Calu3 (cell line): ENCODE measurements at places on chromosomes 1 and 21.

DNA sequence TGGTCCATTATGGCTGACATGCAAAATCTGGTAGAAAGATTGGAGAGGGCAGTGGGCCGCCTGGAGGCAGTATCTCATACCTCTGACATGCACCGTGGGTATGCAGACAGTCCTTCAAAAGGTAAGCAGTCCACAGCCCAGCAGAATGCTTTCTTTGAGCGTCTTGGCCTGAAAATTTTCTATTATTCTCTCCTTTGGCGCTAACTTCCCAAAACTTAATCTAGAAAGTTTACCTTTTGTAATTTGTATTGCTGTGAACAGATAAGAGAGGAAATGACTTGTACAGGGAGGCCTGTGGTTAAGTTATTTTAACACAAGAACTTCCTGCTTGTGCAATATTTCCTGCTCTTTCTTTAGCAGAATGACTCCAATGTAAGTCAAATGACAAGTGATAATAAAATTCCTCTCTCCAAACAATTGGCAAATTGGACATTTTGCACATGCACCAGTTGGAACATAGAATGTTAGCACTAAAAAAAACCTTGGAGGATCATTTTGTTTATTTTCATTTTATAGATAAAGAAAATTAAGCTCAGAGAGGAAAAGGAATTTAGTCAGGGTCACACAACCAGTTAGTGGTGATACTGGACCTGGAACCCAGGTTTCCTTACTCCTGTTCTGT lies 18.9 kb downstream of the CAP1 start:
- peak; percentile 5 for DNase-seq

- DNase-seq, result no peak
Measured at GRCh38 chr21:27257226-27257625, 290.3 kb upstream of the ADAMTS5 start.

DNA sequence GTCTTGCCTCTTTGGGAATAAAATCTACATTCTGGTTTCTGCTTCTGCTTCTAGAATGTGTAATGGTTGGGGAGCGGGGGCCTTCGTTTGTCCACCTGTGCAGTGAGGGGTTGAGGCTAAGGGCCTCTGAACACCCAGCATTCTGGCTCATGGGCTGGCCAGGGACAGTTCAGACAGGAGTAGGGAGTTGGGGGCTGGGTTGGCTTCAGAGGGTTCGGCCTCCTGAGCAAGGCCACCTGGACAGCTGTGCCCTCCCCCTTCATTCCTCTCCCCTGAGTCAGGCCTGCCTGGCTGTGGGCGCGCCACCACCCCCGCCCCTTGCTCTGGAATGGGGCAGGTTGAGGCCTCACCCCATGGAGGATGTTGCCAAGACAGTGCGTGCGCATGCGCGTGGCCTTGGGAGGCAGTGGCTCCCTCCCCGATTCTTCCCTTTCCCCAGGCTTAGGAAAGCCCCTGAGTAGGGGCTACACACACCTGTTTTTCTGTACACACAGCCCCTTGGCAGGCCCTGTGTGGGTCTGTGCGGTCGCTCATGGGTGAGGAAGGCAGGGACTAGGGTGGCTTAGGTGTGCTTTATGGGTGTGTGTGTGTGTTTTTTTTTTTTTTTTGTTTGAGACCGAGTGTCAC lies 57.0 kb downstream of the YARS1 start:
- DNase-seq, result peak; percentile 99

DNA sequence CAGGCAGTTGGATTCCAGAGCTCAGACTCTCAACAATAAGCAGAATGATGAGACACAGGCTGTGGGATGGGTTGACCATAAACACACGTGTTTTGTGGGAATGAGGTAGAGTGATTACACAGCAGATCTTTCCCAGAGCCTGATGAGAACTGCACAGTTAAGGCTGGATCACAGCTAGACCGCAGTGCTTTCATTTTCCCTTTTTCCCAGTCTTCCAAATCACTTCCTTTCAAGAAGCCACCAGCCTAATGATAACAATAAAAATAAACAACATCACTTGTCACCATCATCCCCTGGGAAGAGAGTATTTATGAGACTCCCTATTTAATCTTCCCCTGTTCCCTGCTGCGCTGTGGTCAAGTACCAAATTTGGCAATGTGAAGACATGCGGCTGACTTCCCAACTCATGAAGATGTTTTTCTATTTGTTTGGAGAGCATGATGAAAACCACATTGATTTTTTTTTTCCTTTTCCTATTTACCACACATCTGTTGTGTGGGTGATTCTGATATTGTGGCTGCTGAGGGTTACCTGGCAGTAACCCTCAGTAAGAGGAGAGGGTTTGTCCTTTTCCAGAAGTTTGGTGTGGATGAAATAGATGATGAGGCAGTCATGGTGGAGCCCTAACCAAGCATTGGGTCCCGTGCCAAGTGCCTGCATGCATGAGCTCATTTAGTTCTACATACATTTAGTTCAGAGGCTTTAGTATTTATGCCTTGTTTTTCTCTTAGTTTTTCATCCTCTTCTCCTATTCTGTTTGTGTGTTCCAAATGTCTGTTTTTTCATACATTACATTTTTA lies 248.9 kb upstream of the HOOK1 start:
- no peak for DNase-seq

GRCh38 chr1:171258429-171258828 lies 10.1 kb downstream of the FMO1 start:
- no peak for DNase-seq

GRCh38 chr1:245790441-245790840 lies 635.7 kb downstream of the KIF26B start:
- DNase-seq, result no peak

DNA sequence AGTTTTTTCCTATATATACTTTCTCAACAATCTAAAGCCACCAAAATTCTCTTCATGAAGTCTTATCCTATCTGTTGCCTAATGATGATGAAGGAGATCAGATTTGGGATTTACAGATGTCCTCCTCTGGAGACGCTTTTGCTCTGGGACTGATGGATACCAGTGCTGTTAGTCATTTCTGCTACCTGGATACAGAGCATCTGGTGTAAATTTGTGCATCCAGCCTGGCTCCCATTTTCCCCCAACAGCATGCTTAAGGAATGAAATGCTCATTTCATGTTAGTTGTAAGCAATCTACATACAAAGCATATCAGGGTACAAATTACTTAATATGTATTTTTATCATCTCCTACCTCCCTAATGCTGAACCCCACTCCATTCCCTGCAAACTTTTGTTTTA lies 57.7 kb downstream of the HNRNPR start:
- DNase-seq, result no peak

DNA sequence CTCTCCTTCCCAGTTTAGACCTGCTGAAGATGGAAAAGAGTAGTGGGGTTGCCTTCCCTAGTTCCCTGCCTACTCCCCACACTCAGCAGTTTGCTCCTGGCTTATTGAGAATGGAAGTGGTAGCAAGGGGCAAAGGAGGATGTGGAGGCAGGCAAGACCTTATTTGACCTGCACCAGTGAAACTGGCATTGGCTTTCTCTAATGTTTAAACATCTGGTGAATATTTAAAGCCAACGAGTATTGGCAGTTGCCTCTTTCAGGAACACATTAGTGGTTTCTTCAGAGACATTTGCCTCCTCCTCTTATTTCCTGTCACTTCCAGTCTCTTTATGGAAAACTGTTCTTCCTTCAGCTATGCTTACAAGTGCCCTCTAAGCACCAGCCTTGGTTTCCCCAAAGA lies 62.4 kb upstream of the VAV3 start:
- no peak for DNase-seq

DNA sequence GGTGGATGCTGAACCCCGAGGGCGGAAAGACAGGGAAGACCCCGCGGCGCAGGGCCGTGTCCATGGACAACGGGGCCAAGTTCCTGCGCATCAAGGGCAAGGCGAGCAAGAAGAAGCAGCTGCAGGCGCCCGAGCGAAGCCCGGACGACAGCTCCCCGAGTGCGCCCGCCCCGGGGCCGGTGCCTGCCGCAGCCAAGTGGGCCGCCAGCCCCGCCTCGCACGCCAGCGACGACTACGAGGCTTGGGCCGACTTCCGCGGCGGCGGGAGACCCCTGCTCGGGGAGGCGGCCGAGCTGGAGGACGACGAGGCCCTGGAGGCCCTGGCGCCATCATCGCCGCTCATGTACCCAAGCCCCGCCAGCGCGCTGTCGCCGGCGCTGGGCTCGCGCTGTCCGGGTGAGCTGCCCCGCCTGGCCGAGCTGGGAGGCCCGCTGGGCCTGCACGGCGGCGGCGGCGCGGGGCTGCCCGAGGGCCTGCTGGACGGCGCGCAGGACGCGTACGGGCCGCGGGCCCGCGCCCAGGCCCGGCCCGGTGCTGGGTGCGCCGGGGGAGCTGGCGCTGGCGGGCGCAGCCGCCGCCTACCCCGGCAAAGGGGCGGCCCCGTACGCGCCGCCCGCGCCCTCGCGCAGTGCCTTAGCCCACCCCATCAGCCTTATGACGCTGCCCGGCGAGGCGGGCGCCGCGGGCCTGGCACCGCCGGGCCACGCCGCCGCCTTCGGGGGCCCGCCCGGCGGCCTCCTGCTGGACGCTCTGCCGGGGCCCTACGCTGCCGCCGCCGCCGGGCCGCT lies 20.7 kb downstream of the FOXO6 start:
- peak; percentile 61 for DNase-seq

- DNase-seq, result no peak
Measured at GRCh38 chr1:116486424-116486823, 84.4 kb downstream of the CD58 start.

DNA sequence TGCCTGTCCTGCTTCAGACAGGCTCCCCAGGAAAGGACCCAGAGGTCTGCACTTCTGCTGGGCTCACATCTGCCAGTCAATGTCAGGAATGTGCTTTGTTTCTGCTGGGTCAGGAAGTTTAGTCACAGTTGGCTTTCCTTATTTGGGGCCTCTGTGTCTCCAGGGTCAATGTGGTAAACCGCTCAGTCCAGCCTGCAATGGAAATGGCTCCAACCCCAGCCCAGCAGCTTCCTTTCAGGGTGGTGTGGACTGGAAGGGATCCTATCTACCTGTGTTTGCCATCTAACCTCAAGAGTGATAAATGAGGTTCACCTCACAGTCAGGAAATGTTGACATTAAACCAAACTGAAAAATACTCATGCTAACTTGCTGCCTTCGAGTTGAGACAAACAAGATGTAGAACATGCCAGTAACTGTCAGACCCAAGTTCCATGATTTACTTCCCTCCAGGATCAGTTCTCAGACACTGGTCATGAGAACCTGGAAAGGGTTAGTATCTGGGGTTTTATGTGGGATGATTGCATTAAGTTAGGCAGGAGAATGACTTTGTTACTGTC lies 20.3 kb downstream of the ENO1 start:
- DNase-seq, result peak; percentile 48

- DNase-seq, result no peak
Measured at GRCh38 chr1:204069887-204070286, 3.0 kb upstream of the SOX13 start.
